ENCODE measurements at places on chromosomes 2 and 18. TPM values are rescaled to one million over a fixed set of nuclear protein-coding genes. Genes with fewer than 3 reads are reported as not detected.

VWC2L gene
- total RNA-seq, result 0.23 TPM

FBXO36 gene
- total RNA-seq, result 3.5 TPM

SIX3 gene
- not detected for total RNA-seq

POTEE gene
- 1.0 TPM for total RNA-seq

MAPK4 gene
- total RNA-seq, result 9.3 TPM

FHOD3 gene
- 29.0 TPM for total RNA-seq

EMX1 gene
- not detected for total RNA-seq

REG3G gene
- total RNA-seq, result not detected

LRP2 gene
- total RNA-seq, result 27.5 TPM

GRCh38 chr2:102282678-102283091 lies 28.7 kb upstream of the IL1RL1 start:
- peaks cover 19% of the 10 kb centered on the region for H3K4me1 ChIP-seq
- no peaks in the 10 kb centered on the region for H3K27me3 ChIP-seq
- H3K27ac ChIP-seq, result no peak overlapping the region
- no peak for DNase-seq
- H3K36me3 ChIP-seq, result no peaks in the 10 kb centered on the region

DNA sequence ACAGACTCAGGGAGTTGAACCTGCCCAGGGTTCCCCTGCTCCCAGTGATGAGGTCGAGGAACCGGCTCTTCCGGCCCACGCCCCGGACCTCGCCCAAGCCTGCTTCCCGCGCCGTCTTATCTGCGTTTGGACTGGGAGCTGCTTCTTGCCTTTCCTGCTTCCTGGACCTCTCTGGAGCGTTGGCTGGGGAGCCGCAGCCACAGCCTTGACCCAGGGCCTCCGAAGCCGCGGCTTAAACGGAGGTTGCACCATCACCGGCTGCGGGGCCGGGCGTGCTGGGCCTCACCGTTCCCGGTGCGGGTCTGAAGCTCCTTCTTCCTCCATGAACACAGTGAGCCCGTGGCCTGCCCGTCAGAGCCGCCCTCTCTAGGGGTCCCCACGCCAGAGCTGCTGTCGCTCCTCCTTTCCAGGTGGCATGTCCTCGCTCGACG lies 13.3 kb downstream of the NTSR2 start:
- no peak overlapping the region for H3K4me3 ChIP-seq
- H3K27ac ChIP-seq, result no peak overlapping the region
- no peak for DNase-seq
- no peaks in the 10 kb centered on the region for H3K4me1 ChIP-seq
- peaks cover 3% of the 10 kb centered on the region for H3K36me3 ChIP-seq
- H3K27me3 ChIP-seq, result no peaks in the 10 kb centered on the region

DNA sequence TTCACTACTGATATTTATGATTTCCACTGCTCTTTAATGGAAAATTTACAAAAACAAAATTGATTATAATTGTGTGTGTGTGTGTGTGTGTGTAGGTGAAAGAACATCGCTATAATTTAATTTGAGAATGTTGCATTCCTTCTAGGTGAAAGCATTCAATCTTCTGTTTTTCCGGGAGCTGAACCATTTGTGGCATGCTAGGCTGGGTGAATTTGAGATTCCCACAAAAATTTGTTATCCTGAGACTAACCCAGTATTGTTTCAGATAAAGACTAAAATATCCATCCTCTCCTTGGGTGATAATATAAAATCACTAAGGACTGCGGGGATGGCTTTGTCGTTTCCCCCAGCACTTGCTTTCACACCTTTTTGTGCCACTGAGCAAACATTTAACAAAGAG lies 911.2 kb upstream of the PIK3C3 start:
- no peak overlapping the region for H3K4me3 ChIP-seq
- H3K36me3 ChIP-seq, result no peaks in the 10 kb centered on the region
- no peaks in the 10 kb centered on the region for H3K27me3 ChIP-seq
- DNase-seq, result no peak

DNA sequence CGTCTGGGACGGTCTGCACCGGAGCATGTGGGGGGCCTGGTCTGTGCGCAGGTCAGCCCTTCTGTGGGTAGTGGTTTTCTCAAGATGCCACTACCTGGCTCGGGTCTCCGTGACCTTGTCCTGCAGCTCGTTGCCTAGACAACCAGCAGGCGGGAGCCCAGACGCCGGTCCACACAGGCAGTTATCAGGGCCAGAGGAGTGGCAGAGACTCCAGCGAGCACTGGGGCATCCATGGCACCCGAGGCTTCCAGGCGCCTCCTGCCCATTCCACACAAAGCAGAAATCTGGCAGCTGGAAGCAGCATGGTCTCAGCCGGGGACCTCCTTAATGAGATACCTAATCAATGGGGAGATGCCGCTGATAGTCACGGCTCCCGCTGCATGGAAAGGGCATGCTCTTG lies 156.1 kb downstream of the FAM210A start:
- H3K4me3 ChIP-seq, result no peak overlapping the region
- no peaks in the 10 kb centered on the region for H3K36me3 ChIP-seq
- H3K27ac ChIP-seq, result no peak overlapping the region
- no peak for DNase-seq

Data from neural crest cell (in vitro differentiated cells).